ENCODE measurements at places on chromosomes 2 and 18.

DNA sequence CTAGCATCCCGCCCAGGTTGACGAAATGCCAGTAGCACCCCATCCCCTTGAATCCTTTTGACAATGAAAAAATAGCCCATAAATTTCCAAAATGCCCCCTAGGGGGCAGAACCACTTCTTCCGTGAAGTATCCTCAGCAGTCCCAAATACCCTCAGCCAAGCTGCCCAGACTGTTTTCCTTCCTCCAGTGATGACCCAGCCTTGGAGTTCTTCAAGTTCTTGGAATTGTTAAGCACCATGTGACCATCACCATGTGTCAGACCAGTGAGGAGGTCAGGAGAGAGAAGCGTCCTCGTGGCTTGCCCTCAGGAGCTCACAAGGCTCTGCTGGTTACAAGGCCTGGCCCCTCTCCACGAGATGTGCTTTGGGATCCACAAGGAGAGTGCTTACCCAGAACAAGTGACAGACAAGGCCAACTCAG lies 1.4 kb upstream of the SLC23A3 start:
- peak; percentile 40 for DNase-seq

- no peak for DNase-seq
Observed at GRCh38 chr18:50877545-50878265, 1.2 kb upstream of the ME2 start.

- no peak for DNase-seq
Observed at GRCh38 chr2:105797298-105797819, 52.6 kb downstream of the NCK2 start.

- no peak for DNase-seq
Observed at GRCh38 chr2:187482796-187483195, 34.7 kb upstream of the CALCRL start.

- DNase-seq, result no peak
Observed at GRCh38 chr2:194346193-194346592, 1310.8 kb upstream of the SLC39A10 start.

- no peak for DNase-seq
Observed at GRCh38 chr18:49015886-49016647, 65.3 kb upstream of the SMAD7 start.

- DNase-seq, result peak; percentile 87
Observed at GRCh38 chr2:69816923-69817542, 12.4 kb upstream of the GMCL1 start.

- no peak for DNase-seq
Observed at GRCh38 chr2:237418300-237418699, 4.3 kb upstream of the COL6A3 start.

DNA sequence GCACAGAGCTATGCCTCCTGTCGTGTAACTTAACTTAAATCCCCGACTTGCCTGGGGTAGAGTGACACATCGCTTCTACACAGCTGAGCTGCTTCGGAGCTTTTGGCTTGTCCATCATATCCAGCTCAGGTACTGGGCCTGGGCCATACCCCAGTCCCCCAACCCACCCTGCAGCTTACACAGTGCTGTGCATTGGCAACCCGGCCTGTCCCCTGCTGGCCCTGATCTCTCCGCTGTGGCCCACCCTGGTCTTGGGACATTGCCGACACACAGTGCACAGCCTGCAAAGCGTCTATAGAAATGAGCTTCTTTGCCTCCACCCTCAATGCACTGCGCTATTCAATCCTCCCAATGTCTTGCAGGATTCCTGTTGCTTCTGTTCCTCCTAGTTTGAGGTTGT lies 342.8 kb upstream of the RAB6C start:
- DNase-seq, result no peak

DNA sequence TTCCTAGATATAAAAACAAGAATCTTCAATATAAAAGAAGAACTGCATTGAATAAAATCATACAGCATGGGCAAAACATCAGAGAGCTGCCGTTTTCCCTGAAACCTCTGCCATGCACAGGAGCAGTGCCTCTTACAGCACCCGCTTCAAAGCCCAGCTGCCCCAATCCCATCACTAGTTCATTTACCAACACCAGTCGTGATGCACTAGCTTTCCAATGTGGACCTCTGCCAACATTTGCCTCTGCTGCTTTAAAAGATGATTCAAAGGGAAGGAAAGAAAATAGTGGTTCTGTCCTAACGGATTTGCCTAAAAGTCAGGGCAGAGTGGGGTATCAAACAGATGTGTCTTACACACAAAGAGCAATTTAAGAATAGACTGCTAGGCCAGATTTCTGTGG lies 43.4 kb upstream of the AP1S3 start:
- no peak for DNase-seq

GRCh38 chr2:160044728-160045127 lies 17.7 kb downstream of the PLA2R1 start:
- no peak for DNase-seq

DNA sequence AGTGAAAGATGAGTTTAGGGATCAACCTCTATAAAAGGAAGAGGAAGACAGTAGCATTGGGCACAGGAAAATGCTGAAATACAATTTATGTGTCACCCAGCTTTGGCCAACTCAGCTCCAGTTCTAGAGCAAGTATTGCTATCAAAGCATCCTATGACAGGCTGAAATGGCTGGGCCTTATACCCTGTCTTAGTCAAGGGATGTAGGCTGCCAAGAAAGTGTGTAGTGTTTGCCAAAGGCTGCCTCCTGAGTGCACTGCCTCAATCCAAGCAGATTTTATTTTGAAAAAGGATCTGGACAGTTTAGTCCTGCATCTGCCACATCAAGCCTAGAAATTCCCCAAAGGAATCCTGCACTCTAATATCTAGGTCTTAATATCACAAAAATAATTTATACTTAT lies 359.9 kb upstream of the ZC3H15 start:
- DNase-seq, result no peak

DNA sequence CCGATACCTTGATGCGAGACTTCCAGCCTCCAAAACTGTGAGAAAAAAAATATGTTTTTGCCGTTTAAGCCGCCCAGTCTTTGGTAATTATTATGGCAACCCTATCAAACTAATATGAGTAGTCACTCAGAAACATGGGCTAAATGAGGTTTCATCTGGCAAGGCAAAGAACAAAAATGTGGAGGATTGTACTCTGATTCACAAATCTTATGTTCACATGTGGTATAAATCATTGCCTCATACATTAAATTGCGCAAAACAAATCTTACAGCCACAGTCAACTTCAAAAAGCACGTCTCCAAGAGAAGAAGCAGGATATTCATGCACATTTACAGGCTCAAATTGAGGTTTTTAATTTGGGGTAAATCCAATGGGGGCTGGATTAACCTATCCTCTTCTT lies 1435.4 kb upstream of the LRRTM1 start:
- DNase-seq, result no peak

DNA sequence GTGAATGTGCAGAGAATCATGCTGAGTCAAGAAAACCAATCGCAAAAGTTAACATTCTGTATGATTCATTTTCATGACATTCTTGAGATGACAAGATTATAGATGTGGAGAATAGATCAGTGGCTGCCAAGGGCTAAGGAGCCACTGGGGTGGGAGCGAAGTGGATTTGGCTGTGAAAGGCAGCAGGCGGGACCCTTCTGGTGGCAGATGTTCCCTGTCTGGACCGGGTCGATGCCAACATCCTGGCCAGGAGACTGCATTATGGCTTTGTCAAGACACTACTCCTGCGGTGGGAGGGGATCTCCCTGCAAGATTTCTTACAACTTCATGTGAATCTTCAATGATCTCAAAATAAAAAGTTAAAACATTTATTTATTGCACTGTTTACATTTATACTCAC lies 427.9 kb downstream of the GALR1 start:
- DNase-seq, result no peak

GRCh38 chr2:219484343-219485200 lies 14.1 kb upstream of the GMPPA start:
- DNase-seq, result no peak

DNA sequence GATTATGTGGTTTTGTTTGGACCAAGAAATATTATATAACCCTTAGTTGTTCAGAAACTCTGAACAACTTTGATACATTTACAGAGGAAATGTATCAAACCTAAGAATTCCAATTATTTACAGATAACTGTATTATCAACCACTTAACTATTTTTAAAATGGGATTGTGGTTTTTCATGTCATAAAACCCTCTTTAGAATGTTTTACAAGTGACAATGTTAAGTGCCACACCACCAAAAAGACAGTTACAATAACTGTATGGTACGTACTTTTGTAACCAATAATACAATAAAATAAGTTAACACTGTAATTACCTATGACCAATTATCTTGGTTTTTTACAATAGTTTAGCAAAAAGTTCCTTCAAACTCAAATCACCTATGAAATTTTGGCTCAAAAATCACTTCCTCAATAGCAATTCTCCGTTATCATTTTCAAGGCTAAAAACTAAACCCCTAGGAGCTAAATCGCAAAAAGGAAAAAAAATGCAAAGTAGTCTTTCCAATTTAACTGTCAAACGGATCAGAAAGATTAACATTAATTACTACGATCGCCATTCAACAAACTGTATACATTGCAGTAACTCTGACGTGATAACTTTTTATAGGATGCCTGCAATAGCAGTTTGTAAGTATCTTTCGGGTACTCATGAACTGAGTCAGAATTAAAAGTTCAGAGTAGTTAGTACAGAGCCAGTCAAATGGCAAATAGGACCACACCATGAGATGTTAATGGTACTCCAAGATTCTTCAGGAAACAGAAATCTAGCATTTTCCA lies 1.5 kb downstream of the ROCK1 start:
- DNase-seq, result no peak

DNA sequence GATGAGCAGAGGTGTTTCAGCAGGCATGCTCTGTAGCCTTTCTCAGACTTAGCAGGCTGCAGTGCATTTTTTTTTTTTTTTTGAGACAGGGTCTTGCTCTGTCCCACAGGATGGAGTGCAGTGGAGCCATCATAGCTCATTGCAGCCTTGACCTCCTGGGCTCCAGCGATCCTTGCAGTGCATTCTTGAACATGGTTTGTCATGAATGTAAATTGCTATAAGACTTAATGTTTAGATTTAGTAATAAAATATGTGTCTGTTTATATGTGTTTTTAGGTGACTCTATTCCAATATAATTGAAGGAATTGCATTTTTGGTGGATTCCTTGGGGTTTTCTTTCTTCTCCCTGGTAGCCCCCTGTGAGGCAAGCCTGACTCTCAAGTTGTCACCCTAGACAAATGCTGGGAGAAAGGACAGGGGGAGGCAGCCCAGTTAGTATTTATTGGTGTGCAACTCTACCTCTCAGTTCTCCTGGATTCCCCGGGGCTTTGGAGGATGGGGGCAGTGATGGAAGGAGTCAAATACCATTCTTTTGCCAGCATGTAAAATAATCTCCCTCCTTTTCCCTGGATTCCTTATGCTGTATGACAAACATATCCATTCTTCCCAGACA lies 22.7 kb downstream of the LYPD6B start:
- DNase-seq, result no peak

GRCh38 chr2:32310577-32310976 lies 32.9 kb downstream of the YIPF4 start:
- no peak for DNase-seq

- no peak for DNase-seq
Observed at GRCh38 chr2:152483276-152484063, 148.5 kb downstream of the FMNL2 start.

DNA sequence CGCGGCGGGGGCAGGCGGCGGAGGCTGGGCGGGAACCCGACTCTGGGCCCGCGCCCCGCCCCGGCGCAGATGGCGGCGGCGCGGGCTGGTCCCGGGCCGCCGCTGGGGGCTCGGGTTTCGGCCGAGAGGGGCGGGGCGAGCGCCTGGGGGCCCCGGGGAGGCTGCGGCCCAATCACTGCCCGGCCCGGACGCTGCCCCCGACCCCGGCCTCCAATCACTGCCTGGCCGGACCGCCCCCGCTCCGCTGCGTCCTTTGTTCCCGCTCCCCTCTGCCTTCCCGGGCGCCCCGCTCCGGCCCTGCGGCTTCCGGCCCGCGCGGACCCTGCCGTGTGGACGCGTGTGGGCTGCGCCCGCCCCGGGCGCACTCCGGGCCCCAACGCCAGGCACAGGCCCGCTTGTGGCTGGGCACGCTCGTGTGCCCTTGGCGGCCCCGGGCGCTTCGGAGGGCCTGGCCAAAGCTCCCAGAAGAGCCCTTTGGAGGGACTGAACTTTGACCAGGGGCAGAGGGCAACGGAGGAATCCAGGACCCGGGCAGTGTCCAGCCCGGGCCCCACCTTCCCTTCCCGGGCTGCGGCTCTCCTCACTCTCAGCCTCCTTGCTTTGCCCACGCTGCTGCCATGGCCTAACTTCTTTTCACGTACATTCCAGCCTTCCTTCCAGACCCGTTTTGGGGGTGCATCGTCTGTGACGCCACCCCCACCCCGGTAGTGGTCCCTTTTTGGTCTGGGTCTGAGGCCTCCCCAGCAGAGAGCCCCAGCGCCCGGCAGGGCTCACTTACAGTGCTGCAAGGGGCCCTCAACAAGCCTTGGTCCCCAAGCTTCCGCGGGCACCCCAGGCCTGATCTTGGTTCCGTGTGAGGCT lies 27.1 kb upstream of the PTMA start:
- peak; percentile 91 for DNase-seq

DNA sequence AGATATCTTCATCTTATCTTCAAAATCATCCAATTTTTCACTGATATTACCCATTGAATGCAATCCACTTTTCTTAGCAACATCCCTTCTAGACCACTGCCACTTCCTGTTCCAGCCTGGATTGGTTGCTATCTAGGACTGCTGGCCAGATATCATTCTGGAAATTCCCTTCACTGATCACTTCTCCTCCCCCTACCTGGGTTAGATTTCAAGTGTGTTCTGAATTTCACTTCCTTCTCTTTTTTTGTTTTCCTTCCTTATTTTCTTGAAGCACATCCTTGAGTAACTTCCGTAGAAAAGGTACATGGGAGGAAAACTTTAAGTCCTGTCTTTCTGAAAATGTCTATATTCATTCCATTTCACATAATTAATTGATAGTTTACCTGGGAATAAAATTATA lies 82.0 kb upstream of the IL1R2 start:
- DNase-seq, result no peak

DNA sequence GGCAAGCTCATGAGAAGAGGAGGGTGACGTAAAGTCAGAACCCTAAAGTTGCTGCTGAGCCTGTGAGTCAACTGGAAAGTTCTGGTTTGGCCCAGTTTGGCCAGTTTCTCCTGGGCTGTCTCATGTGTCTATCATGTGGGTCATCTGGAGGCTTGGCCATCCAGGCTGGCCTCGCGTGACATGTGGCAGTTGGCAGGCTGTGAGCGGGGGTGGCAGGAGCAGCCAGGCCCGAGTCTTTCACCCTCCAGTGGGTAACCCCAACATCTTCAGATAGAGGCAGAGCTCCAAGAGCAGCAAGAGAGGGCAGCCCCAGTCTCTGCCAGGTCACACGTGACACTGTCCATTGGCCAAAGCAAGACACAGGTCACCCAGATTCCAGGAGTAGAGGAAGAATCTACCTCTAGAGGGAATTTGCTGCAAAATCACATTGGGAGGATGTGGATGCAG lies 51.5 kb downstream of the FHOD3 start:
- no peak for DNase-seq

GRCh38 chr2:173823543-173823939 lies 141.6 kb downstream of the SP3 start:
- DNase-seq, result no peak

- DNase-seq, result no peak
Observed at GRCh38 chr2:218890369-218890768, 9.7 kb downstream of the WNT10A start.

- DNase-seq, result no peak
Observed at GRCh38 chr18:45071956-45072355, 391.3 kb downstream of the SETBP1 start.

GRCh38 chr2:15804691-15805090 lies 135.7 kb upstream of the MYCN start:
- DNase-seq, result no peak

- no peak for DNase-seq
Observed at GRCh38 chr2:71678874-71679273, 225.5 kb downstream of the DYSF start.

- no peak for DNase-seq
Observed at GRCh38 chr2:181915102-181915501, 23.6 kb downstream of the ITPRID2 start.

- DNase-seq, result no peak
Observed at GRCh38 chr2:170822290-170823087, 5.8 kb downstream of the GAD1 start.
